ENCODE measurements at places on chromosomes 2 and 18.

- DNase-seq, result no peak
Observed at GRCh38 chr18:23906658-23907057, 107.9 kb upstream of the TTC39C start.

- DNase-seq, result no peak
Observed at GRCh38 chr2:58606799-58607198, 365.7 kb upstream of the FANCL start.

DNA sequence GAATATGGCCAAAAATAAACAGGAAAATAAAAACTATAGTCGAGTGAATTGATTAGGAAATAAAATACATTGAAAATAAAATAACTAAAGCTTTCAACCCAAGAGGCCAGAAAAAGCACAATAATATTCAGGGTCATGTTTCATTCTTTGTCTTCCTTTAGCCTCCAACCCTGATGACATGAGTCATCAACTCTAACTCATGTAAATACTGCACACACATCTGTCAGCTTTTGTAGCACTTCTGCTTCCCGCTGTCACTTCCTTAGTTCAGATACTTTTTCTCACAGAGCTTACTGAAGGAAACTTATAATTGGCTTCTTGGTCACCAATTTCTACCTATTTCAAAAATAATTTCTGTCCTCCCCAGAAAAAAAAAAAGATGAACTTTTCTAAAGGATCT lies 112.8 kb downstream of the UPP2 start:
- DNase-seq, result no peak

- DNase-seq, result no peak
Observed at GRCh38 chr2:28175028-28175427, 217.6 kb upstream of the FOSL2 start.

DNA sequence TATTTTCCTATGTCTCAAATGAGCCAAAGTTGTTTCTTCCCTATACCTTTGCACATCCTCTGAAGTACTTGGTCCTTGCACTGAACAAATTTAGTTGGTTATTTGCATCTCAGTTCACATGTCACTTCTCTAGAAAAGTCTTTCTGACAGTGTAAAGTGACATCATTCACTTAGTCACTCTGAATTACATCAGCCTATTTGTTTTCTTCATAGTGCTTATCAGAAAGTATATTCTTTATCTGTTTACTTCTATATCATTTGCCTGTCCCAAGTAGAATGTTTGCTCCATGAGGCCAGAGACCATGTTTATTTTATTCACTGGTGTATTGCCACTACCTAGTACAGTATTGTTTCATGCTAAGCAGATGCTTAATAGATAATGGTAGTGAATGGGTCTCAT lies 173.7 kb downstream of the HNMT start:
- no peak for DNase-seq

GRCh38 chr2:46072101-46072820 lies 224.9 kb upstream of the EPAS1 start:
- no peak for DNase-seq

DNA sequence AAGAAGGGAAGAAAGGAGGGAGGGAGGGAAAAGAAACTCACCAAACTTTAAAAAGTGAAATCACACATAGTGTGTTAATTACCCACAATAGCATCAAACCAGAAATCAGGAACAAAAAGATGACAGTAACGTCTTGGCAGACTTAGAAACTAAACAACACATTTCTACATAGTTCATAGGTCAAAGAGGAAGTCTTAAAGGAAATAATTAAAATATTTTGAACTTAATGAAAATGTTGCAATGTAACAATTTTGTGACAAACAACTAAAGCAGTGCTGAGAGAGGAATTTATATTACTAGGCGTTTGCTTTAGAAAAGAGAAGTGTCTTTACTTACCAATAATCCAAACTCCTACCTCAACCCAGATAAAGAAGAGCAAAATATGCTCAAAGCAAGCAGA lies 505.0 kb upstream of the ID2 start:
- no peak for DNase-seq

DNA sequence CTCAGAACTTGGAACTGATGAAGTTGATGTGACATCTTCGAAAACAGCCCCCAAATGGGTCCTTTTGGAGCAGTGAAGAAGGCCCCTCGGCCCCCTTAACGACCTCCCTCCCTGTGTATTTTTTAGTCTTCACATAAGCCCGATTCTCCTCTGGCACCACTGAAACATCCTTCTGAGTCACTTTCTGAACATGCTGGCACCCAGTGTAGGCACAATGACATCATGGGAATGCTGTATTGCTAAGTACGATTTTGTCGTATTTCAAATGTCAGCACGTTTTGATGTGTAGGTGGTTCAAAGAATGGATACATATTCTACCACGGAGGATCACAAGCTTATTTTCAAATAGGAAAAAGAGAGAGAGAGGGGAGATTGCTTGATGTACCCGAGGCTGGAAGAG lies 111.7 kb upstream of the RIOK3 start:
- no peak for DNase-seq

- no peak for DNase-seq
Observed at GRCh38 chr2:22209545-22209944, 1085.8 kb downstream of the TDRD15 start.

DNA sequence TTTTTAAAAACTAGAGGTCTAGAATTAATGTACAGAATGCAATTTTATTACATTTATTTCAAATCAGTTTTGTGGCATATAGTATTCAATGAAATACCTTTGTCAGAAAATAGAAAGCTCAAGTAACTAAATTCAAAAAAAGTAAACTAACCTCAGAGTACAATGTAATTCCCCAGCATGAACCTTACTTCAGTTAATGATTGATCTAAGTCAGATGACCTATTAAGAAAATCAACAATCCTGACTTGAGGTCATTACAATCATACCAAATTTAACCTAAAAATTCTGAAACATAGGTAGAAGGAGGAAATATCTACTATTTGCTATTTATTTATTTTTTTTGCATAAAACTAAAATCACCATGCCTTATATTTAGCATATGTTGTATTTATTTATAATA lies 142.9 kb downstream of the CCDC102B start:
- no peak for DNase-seq

DNA sequence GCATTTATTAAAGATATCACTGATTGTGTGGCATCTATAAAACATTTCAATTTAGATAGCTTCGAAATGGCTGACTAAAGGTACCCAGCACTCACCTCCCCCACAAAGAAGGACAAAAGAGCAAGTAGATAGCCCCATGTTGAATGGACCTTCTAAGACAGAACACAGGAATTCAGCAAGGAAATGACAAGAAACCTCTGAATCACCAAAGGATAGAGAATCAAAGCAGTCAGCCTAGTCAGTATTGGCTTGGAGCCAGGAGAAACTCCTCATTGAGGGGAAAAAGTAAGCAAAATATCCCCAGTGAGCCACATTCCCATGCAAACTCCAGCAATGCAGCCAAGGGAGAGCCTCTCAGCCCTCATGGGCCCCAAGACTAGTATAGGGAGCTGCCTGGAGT lies 113.7 kb downstream of the BARD1 start:
- no peak for DNase-seq

DNA sequence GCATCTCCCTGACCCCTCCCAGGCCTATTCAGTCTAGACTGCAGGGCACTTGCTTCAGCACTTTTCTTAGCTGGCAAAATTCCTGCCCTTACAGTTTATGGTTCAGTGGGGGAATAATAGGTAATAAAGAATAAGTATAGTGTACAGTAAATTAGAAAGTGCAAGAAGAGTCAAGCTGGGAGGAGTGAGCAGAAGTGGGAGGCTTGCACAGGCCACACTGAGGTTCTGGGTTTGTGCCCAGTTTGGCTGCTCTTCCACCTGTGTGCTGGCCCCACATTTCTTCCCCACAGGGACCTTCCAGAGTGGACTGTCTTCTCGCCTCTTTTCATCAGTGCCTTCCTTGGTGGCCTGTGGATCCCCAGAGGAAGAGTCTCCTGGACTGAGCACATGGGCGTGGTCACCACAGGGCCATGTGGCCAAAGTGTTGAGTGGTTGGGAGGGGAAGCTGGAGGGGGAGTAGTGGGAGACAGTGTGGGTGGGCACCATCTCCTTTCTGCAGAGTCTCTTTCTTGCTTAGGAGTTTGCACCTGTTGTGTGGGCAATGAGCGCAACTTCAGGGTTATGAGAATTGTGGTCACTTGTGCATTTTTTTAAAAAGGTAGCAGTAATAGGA lies 128.6 kb upstream of the ZSWIM2 start:
- DNase-seq, result no peak

DNA sequence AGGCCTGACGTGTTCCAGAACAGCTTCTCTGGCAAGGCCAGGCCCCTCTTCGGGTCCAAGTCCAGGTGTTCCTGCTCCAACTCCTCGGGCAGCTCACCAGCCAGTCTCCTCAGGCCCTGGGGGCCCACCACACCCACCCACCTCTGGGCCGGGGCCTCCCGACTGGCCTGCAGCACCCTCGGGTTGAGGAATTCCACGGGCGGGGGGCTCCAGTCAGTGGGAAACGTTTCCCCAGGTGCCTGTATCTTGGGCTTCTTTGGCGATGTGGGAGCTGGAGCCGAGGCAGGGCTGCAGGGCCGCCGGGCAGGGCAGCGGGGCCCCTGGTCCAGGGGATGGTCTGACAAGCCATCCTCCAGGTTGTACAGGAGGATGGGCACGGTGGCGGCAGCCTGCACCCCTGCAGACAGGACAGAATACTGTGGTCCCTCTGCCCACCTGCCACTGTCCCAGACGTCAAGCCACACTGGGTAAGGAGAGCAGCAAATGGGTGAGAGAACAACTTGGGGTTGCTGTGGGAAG lies 14.4 kb downstream of the FAM178B start:
- DNase-seq, result no peak

DNA sequence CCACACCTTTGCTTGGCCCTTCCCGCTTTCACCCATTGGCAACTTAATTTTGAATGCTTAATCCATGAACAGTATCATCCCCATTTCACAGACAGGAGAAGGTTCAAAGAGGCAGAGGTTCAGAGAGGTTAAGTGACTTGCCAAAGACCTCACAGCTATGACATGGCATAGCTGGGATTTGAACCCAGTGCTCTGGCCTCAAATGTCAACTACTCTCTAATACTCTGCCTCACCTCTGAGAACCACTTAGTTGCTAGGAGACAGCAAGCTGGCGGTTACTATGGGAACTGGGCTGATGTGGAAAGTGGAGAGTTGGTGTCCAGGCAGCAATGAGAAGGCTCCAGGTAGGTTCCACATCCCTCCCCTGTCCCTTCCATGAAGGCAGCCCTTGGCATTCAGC lies 15.8 kb upstream of the PRSS56 start:
- DNase-seq, result no peak

DNA sequence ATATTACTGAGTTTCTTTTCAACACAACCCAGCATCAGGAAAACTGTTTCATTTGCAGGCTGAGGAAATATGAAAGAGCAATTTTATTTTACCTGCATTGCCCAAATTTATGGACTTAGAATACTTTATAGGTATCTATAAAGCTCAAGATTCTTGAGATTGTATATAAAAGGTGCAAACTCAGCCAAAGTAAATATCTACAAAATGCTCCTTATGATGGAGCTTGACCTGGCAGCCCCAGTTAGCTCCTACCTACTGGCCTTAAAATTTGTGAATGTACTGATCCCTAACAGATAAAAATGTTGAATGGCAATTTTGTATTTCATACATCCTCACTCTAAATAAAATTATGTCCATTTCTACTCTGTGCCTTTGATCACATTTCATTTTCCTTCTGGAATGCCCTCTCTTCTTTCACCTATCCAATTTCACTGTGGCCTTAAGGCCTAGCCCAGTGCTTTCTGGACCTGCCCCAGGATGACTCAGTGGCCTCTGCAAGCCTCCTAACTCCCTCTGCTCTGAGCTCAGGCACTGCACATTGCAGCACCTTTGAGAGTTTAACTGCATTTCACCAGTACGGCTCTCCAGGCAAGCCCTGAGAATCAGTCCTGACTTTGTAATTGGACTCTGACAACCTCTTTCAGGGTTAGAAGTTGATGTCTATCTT lies 125.9 kb downstream of the ANTXR1 start:
- DNase-seq, result no peak

GRCh38 chr2:26707747-26708146 lies 15.2 kb downstream of the KCNK3 start:
- no peak for DNase-seq

DNA sequence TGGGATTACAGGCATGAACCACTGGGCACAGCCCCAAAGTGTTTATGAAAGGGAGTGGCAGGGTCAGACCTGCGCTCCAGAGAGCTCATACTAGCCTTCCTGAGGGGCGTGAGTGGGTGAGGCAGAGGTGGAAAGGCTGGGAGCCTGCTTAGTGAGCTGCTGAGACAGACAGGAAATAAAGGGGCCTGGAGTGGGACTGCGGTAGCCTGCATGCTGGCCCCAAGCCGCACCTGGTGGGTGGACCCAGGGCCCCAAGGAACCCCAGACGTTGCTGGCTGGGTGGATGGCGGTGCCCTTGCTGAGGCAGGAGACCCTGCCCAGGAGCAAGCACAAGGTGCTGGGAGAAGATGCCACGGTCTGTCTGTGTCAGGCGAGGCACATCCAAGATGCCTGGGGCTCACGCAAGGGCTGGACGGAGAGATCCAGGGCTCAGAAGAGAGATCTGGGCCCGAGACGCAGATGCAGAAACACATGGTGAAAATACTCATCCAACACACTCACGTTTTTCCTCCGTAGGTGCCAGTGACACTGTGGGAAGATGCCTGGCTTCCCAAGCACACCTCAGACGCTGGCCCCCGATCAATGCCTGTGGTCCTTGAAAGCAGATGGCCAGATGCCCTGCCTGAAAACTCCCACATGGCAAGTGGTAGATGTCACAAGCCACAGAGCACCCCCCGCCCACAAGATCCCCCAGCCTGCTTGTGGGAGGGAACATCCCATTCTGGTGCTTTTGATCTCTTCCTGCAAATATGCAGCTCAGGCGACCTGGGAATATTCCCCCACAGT lies 151.1 kb downstream of the GLI2 start:
- no peak for DNase-seq

Measured in activated T-helper 1 cell treated with Interleukin-2 at 50 U/mL for 16 hours (primary cell).